Forelimb muscle (tissue), 1 donor: ENCODE measurements at places on chromosomes 2 and 18.

DNA sequence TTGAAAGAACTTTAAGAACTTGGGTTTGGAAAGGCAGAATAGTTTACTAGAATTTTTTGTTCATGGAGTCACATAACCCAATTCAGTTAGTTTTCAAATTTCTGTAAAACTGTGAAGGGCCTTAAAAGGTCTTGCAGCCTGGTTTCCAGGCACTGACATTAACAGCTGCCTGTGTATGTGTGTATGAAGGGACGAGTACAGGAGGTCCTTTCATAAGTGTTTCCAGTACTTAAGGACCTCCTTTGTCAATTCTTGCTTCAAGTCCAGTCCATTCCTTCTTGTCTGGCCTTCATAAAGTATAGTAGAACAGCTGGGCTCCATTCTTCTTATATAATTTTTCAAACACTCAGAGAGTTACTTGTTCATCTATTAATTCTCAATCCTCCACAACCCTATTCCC is 136.5 kb downstream of the NR4A2 start:
- no peak for DNase-seq

DNA sequence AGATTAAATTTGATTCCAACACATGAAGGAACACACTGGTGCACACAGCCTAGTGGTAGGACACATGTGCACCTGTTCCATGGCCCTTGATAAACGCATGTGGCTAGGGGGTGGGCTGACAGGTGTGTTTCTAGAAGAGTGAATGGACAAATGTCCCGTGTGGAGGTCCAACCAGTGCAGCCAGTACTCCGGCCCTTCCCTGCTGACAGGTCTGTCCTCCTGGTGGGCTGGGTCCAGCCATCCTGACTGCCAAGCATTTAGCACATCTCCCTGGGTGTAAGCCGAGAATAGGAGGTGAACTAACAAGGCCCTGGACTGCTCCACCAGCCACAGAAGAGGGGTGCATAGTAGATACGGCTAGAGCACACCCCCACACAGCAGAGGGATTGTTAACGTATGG is 258.7 kb upstream of the RAB6C start:
- DNase-seq, result no peak

DNA sequence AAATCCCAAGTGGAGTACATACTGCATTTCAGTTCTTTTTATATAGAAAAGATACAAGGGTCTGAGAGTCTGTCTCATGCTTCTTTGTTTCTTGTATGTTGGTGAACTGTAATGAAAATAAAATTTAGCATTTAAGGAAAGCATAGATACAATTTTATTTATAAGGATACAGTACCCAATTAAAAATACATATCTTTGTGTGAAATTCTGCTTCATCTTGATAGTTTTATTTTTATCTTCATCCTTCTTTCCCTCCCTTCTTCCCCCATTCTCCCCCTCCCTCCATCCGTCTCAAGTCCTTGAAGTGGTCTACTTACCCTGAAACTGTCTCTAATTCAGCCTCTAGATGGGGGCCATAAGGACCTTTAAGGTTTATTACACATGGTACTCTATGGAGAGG is 359.8 kb downstream of the CDH7 start:
- no peak for DNase-seq

GRCh38 chr2:204477358-204477950 is 67.8 kb upstream of the PARD3B start:
- no peak for DNase-seq

DNA sequence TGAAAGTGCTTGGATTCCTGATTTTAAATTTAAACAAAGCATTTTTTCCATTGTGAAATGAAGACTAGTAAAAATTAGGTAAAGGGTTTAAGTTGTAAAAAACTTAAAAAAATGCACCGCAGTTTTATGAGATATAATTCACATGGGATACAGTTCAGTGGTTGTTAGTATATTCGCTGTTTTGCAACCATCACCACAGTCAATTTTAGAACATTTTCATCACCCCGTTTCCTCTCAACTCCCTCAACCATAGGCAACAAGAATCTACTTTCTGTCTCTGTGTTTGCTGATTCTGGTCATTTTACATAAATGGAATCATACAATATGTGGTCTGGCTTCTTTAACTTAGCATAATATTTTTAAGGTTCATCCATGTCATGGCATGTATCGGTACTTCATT is 4.0 kb downstream of the DGKD start:
- no peak for DNase-seq

GRCh38 chr2:238053191-238053776 is 7.5 kb upstream of the SCLY start:
- no peak for DNase-seq

GRCh38 chr2:40348665-40349064 is 103.2 kb downstream of the SLC8A1 start:
- DNase-seq, result no peak
